Diencephalon (tissue), 1 donor: ENCODE measurements at places on chromosomes 7 and 10. TPM values are rescaled to one million over a fixed set of nuclear protein-coding genes. Genes with fewer than 3 reads are reported as not detected.

OGDHL gene
- total RNA-seq = 23.1 TPM

VSTM4 gene
- 7.8 TPM for total RNA-seq

SRI gene
- 161 TPM for total RNA-seq

MYH16 gene
- total RNA-seq = not detected

KIFBP gene
- 48.0 TPM for total RNA-seq

LRIT1 gene
- total RNA-seq = not detected

HOXA2 gene
- total RNA-seq = not detected

TMEM130 gene
- total RNA-seq = 22.6 TPM

CPED1 gene
- total RNA-seq = 4.4 TPM

HOXA3 gene
- total RNA-seq = not detected

ZNF804B gene
- total RNA-seq = 8.3 TPM
